Stimulated activated CD8-positive, alpha-beta memory T cell treated with anti-CD3 and anti-CD28 coated beads, Interleukin-4, amount 100 ng/mL, for 24 hours (primary cell): ENCODE measurements at places on chromosomes 3 and 15.

DNA sequence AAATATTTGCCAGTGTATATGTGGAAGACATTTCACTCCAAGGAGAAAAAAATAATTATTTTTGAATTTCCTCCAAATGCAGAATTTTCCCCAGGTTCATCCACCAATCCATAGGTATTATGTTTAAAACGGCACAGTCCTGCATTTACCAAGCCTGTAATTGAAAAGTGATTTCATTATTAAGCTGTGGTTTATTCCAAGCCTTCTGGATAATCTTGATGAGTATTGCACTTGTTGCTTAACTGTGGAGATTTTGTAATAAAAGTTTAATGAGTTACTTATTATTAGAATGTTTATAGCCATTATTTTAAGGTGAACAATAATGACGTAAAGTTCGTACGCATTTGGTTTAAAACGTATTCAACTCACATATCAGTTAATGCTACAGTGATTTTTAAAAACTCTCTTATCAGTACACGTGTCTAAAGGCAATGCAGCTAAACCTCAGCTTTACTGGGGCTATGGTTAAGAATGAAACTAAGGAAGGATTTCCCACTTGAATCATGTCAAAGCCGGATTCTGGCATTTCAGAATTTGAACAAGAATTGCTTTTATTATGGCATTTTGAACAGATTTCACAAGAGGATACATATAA, 283.9 kb downstream of the MECOM start:
- no peak for DNase-seq

- no peak for DNase-seq
Observed at GRCh38 chr3:127682561-127682960, 9.8 kb downstream of the ABTB1 start.

DNA sequence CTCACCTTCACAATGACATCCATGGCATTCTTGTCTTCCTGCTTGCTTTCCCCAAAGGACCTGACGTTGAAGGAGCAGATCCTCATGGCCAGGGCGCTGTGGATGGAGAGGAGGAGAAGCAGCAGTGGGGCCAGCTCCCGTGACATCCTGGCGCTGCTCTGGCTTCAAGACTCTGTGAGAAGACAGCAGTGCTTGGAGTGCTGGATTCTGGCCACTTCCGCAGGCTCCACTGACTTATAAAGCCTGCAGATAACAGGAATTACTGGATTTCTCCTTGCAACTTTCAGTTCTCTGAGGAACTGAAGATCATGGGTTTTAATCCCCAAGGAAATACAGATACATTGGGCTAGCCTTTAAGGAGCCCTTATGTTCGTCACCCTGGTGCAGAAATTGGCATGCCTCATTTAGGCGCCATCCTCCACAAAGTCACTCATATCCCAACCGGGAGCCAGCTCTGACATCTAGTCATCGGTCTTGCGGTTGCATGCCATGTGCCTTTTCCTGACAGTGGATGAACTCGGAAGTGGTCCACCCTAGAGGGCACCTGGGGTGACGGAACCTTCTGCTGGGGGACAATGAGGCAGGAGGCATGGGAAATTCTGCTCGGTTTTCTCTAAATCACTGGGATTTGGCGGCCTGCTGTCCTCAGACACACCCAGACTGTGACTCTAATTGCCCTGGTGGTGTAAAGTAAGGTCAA, at the start of gene DNASE1L3:
TSS of gene DNASE1L3 (minus strand) at position 212 of the 700 bp plus-strand sequence. CDS start at position 146, 66 bp downstream.
- no peak for DNase-seq

GRCh38 chr3:16509721-16510619, 3.5 kb downstream of the RFTN1 start:
- no peak for DNase-seq

DNA sequence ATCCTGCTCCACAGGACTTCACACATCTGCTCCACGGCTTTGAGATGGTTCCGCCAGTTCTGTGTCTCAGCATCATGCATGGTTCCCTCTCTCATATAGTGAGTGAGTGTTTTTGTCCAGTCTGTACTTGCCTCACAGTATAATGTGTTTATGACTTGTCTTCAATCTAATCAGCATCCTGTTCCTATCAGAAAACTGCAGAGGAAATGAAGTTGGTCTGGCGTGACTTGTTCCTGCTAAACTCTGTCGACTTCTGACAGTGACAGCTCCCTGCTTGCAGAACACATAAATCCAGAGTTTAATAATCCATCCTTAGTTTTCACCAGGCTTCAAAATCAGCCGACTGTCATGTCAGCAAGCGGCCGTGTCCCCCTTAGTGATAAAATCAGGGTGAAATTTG, 222.3 kb downstream of the SLCO3A1 start:
- no peak for DNase-seq

DNA sequence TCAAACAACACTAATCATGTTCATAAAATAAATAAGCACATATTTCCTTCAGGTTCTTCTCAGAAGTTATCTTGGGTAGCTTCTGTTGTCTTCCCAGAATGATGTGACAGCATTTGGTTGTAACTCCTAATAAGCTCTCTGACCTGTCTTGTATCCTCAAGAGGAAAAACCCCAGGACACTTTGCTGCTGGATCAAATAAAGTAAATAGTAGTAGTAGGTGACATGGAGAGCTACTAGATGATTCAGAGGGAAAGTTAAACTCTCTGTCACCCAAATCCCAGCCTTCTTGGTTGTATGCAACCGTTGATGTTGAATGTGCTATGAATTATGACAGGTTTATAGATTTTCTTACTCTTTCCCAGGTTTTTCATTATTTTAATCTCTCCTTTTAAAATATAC, 143.0 kb downstream of the ARPP21 start:
- no peak for DNase-seq

- no peak for DNase-seq
Observed at GRCh38 chr3:154842536-154842935, 237.6 kb upstream of the MME start.

DNA sequence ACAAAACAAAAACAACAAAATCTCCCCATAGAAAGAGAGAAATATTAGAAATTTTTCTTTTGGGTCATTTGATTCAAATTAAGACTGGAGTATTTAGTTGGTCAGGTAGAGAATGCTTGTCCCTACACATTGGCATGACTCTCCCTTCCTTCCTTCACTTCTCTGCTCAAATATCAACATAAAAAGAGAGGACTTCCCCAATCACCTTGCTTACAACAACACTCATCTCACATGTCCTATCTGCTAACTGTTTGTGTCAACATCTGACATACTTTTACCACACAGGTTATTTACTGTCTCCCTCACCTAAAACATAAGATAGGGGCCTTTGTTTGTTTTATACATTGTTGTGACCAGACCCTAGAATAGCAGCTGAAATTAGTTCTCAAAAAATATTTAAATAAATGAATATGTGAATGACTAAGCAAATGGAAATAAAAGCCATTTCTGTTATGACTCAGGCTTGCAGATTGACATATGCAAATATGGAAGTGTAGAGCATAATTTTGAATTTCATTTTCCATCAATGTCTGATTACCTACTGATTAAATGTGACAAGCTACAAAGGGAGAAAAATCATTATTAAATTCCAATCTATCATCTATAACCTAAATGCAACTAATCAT, 304.8 kb downstream of the CTNNB1 start:
- no peak for DNase-seq

- DNase-seq: no peak
Observed at GRCh38 chr15:46080016-46080415, 445.2 kb downstream of the SQOR start.

DNA sequence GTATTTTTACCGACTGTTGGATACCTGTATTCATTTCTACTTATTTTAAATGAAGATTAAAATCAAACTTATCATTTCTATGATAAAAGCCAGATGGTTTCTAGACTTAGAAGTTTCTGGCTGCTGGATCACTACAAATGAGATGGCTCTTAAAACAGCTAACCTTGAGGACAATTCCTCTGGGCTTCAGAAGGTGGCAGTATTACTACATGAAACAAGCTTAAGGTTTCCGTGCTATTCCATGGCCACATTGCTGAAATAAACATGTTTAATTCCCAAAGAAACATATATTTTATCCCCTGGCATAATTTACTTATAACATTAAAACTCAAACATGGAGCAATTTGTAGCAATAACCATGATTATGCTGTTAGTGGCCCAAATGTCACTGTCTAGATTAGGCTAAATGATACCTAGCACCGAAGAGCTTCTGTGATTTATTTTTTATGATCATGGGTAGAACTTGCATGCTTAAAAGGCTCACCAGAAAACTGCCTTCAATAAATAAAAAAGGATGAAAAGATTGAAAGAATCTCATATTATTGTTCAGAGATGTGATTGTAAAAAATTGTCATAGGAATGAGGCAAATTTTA, 204.0 kb upstream of the NANOGP8 start:
- DNase-seq: no peak

DNA sequence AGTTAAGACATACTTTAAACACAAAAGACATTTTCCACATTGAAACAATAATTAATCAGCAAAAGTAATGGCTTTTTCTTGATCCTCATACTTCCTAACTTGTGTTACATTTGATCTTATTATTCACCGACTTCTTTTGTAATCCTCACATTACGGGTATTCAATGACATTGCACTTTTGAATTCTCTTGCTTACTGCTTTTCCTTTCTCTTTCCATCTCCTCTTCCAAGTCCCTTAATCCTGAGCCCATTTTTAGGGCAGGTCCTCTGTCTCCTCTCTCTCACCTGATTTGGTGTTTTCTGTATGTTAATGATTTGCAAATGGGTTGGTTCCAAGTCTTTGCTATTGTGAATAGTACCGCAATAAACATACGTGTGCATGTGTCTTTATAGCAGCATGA, 48.5 kb upstream of the RAP2B start:
- no peak for DNase-seq

DNA sequence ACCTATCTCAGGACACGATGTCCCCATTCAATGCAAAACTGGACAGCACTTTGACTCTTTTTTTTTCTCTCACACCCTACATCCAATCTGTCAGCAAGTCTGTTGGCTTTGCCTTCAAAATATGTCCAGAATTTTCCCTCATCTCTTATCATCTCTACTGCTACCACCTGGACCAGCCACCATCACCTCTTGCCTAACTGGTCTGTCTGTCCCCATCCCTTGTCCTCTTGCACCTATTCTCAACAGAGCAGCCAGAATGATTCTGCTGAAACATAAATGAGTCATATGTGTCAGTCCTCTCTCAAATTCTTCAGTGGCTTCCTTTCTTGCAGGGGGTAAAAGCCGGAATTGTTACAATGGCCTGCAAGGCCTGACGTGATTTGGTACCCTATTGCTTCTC, 105.8 kb downstream of the CYP19A1 start:
- DNase-seq: no peak

DNA sequence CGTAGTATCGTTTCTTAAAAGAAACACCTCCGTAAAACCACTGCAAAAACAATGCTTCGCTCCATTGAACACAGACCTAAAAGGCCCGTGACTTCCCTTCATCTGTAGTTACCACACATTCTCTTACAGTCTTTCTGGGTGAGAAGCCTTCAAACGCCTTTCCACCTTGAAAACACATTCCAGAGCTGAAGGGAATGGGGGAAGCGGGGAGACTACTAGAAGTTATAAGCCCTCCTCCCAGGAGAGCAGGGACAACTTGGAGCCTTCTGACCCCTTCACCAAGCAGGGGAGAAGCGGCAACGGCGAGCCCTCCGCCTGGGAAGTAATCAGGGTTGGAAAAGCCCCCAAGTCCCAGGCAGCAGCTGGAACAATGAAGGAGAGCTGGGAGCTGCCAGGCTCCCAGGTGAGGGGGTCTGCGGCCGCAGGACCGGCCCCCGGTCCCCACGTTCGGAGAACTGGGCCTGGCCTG, 461 bp downstream of the SECISBP2L start:
- DNase-seq: no peak

DNA sequence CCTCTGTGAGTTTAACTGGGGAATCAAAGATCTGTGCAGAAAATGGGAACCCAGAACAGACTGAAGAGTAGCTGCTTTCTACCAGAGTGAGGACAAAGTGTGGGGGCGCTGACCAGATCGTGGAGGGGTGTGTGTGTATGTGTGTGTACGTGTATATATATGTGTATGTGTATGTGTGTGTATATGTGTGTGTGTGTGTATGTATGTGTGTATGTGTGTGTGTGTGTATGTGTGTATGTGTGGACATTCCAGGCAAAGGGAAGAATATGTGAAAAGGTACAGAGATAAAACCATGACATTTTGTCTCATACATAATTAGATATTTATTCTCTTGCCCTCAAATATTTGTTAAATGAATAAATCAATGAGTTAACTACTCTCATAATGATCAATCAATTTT, 54.9 kb upstream of the DPPA4 start:
- no peak for DNase-seq

DNA sequence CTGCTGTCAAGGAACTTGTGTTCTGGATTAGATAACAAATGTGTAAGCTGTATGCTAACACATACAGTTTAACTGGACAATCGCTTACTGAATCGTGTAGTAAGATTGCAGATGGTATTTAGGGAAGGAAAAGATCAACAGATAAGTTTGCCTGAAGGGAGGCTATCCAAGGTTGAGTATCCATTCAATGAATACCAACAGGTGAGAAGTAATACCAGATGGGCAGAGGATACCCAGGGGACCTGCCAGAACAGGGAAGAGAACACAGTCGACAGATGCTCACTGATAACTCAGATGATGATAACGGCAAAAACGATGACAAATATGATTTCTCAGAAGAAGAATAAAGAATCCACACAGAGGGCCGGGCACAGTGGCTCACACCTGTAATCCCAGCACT, 3.2 kb upstream of the UACA start:
- DNase-seq: no peak

DNA sequence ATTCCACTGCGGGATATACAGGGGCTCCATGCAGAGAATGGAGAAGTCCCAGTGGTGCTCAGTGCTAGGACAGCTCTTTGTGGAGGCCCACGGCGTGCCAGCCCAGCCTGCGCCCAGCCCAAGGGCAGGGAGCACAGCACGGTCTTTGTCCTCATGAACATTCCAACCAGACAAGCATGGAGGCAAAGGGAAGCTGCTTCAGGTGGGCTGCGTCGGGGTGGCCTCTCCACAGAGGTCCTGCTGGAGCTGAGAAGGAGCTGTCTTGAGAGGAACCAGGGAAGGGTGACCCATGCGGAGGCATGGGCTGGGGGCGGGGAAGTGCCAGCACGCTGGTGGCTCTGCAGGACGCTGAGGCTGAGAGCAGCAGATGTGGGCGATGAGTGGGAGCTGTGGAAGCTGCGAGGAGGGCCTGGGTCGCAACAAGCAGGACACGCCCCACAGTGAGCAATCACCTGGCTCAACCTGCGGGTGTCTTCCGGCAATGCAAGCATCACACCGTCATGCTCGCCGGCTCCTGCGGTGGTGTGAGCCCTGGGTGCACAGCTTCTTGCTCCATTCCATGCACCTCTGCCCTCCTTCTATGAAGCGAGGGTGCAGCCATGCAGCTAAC, 14.0 kb upstream of the KLF15 start:
- DNase-seq: no peak

- no peak for DNase-seq
Observed at GRCh38 chr3:169362301-169362700, 301.2 kb downstream of the MECOM start.

DNA sequence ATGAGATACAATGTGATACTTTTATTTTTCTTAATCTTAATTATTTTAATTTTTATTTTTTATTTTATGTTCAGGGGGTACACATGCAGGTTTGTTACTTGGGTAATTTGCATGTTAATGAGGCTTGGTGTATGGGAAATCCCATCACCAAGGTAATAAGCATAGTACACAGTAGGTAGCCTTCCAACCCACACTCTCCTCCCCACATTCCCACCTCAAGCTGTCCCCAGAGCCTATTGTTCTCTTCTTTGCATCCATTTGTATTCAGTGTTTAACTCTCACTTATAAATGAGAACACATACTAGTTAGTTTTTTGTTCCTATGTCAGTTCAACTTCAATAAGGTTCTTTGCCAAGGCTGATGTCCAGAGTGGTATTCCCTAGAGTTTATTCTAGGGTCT, 1375.4 kb downstream of the NSUN3 start:
- no peak for DNase-seq
